Cardiac muscle cell (in vitro differentiated cells and primary cell): ENCODE measurements at places on chromosomes 16 and 17.
A peak's percentile ranks its signal among the peaks of the same experiment; 100 is the strongest.

DNA sequence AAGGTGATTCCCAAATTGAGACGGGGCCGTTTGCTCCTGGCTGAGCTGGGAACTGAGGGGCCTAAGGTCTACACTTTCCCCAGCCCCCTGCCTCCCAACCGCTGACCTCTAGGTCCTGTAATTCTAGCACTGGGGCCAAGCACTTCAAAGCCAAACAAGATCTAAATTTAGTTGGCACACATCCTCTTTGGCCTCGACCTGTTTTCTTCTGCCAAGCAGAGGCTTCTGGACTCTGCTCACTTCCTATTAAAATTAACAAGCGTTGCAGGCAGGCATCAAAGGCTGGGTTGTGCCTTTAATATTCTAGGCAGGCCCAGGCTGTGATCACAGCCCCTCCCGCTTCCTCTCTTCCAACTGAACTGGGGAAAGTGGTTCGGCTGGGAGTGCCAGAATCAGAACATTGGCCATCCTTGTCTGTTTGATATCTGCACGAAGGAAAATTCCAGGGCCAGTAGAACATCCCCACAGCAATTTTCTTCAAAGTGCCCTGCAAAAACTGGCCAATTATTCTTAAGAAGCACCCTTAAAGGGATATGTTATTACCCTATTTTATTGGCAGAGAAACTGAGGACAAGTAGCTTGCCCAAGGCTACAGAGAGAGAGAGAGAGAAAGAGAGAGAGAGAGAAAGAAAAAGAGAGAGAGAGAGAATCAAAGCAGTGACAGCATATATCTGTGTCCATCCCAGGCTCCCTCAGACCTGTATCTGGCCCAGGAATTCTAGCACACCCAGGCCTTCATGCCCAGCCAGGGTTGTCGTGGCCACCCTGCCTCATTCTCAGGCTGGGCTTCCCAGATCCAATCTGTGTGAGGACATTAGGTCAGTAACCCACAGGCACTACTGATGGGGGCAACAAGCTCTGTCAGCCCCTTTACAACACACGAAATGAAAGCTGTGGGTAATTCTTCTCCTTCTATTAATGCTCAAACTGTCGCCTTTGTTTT lies 12.8 kb upstream of the MT4 start:
- peak; percentile 18 for DNase-seq

- DNase-seq, result no peak
Observed at GRCh38 chr16:79932572-79932971, 332.0 kb upstream of the MAF start.

GRCh38 chr16:29007730-29008593 lies 23.1 kb downstream of the LAT start:
- DNase-seq, result peak; percentile 77

DNA sequence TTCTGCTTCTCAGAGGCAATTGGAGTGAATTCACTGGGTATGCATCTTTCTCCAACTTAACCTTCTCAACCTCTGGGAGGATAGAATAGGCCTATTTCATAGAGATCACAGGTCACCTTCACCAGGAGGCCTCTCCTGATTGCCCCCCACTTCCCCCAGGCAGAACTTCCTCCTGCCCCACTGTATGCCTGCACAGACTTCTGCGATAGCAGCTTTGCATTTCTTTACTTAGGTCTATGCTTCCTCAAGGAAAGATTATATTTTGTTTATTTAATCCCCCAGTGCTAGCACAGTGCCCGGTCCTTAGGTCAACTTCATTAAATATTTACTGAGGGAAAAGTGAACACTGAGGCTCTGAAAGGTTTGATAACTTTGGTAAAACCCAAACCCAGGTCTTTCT lies 19.9 kb downstream of the MYO18A start:
- DNase-seq, result no peak

DNA sequence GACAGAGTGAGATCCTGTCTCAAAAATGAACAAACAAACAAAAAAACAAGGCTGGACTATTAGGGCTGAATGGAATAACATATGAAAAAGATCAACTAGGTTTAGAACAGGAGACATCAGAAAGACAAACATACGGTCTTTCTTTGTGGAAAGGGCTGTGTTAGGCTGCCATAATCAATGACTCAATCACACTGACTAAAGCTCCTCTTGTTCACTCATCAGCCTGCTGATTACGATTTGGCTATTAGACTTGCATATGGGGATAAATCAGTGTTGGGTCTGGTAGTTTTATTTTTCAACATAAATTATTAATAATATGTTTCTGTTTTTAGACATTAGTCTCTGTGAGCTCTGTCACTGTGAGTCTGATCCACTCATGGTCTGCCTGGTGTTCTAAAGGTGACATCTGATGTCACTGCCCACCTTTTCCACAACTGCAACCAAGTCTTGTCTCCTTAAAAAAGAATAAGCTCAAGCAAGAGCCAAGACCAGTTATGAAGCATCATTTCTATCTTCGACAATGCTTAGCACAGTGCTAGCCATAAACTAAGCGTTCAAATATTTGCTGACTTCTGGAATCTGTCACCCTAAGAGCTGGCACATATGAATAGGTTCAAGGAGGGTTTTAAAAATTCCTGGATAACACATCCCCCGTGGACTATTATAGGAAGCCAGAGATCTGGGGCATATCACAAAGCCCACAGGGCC lies 10.2 kb downstream of the CFAP20 start:
- DNase-seq, result no peak

DNA sequence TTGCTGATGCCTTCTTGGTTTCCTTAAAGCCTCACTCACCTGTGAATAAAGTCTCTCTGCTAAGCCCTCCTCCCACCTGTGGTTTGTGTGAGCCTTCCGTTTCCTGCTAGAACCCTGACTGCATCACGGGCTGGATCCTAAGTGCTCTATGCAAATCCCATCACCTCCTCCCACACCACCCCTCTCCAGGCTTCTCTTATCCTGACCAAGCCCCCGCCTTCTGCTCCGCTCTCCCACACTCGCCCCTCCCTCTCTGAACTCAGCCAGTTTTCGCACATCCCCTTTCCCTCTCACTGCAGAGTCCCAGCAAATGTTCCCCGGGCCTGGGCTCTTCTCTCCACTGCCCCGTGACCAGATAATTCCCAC lies 51.8 kb downstream of the PIMREG start:
- peak; percentile 44 for DNase-seq

- no peak for DNase-seq
Observed at GRCh38 chr17:78661093-78661770, 84.0 kb upstream of the DNAH17 start.

DNA sequence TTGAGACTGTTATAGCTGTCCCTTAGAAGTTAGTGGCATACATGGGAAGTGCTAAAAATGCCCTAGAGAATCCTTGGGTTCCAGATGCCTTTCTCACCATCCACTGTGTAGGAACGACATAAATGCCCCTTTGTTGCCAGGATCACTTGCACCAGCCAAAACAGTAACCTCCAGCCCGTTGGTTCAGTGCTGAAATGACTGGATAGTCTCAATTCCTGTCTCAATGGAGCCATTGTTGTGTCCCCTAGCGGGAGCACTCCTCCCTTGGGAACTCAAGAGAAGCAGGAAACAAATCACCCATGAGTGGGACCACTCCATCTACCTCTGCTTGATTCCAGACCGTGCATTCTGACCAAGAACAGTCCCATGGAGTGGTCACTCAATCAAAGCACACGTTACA lies 23.1 kb downstream of the MPHOSPH6 start:
- no peak for DNase-seq

GRCh38 chr16:15502041-15502725 lies 67.8 kb downstream of the BMERB1 start:
- DNase-seq, result no peak

- peak; percentile 70 for DNase-seq
Observed at GRCh38 chr16:10514369-10515055, 65.9 kb downstream of the EMP2 start.

- no peak for DNase-seq
Observed at GRCh38 chr16:63185235-63185780, 1149.1 kb upstream of the CDH8 start.

- DNase-seq, result no peak
Observed at GRCh38 chr17:78572239-78573205, 4.7 kb downstream of the DNAH17 start.

GRCh38 chr17:30550512-30551273 lies 73.5 kb downstream of the GOSR1 start:
- peak; percentile 49 for DNase-seq

- DNase-seq, result no peak
Observed at GRCh38 chr17:18950346-18950745, 1.6 kb upstream of the SLC5A10 start.

GRCh38 chr17:65772989-65773388 lies 211.5 kb upstream of the AXIN2 start:
- DNase-seq, result no peak

GRCh38 chr17:2275722-2276121 lies 27.9 kb downstream of the SMG6 start:
- no peak for DNase-seq

GRCh38 chr17:4810696-4811290 lies 3.8 kb downstream of the PLD2 start:
- DNase-seq, result no peak

DNA sequence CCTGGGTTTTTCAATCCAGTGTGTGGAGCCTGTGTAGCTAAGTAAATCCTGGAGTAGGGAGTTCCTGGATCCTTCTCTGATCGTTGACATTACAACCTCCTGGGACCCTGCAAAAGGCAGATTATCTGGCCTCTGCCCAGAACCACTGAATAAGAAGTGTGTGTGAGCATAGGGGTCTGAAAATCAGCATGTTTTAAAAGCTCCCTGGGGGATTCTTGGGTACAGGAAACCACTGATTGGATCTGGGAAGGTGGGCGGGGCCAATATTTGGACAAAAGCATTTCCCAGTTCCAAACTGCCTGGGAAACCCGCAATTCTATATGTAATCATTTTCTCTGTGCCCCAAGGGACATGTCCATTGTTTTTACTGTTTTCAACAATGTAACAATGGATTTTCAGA lies 27.2 kb upstream of the BEAN1 start:
- DNase-seq, result no peak

- no peak for DNase-seq
Observed at GRCh38 chr17:47223007-47223406, 13.9 kb downstream of the MYL4 start.

GRCh38 chr17:61053469-61053868 lies 346.2 kb upstream of the TBX2 start:
- no peak for DNase-seq

- DNase-seq, result peak; percentile 96
Observed at GRCh38 chr16:75251280-75252048, at the start of gene BCAR1. TSS of gene BCAR1 (minus strand) at chr16:75251624. CDS start at chr16:75251482, 142 bp downstream.

DNA sequence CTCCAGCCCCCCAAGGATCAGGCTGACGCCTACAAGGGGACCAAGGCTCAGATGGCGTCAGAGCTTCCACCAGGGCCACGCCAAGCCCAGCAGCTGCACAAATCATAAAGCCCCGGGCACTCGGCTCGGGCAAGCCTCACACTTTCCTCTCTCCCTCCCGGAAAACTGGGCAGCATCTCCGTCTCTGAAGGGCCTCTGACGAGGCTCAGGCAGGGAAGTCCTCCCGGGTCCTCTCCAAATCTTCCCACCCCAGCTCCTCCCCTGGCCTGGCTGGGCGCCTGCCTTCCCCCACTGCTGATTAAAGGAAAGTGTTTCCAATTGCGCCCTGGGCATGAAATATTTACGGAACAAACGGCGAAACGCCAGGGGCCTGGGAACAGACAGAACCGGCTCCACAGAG lies 38.5 kb downstream of the PIEZO1 start:
- no peak for DNase-seq

DNA sequence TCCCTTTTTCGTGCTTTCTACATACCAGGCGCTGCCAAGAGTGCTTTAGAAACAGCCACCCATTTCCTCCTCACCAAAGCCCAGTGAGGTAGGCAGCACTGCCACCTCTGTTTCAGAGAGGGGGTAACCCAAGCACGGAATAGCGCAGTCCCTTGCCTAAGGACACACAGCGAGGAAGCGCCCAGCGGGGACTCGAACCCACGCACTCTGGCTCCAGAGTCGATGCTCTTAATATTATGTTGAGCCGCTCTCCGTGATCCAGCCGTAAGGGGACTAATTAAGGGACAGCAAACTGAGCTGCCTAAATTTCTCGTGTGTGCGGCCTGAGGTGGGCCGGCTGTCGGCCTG lies 497 bp downstream of the CES1 start:
- no peak for DNase-seq

DNA sequence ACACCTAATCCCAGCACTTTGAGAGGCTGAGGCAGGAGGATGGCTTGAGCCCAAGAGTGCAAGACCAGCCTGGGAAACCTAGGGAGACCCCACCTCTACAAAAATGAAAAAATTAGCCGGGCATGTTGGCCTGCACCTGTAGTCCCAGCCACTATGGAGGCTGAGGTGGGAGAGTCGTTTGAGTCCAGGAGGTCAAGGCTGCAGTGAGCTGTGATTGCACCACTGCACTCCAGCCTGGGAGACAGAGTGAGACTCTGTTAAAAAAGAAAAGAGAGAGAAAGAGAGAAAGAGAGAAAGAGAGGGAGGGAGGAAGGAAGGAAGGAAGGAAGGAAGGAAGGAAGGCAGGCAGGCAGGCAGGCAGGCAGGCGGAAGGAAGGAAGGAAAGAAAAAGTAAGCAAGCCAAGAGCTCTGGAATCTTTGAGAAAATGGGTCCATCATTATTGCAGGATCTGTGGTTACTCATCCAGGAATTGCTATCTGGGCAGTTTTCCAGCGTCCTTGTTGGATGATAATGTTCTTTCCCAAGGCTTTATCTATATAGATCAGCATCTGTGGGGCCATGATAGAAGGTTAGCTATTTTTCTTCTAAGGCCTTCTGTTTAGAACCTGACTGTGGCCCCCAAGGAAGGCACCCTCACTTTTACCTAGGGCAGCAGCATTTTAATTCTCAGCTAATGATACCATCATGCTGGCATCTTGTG lies 533.2 kb upstream of the CDH5 start:
- peak; percentile 83 for DNase-seq

- DNase-seq, result no peak
Observed at GRCh38 chr17:75526555-75527270, 1.2 kb downstream of the LLGL2 start.

GRCh38 chr16:87828907-87829621 lies 40.2 kb downstream of the SLC7A5 start:
- no peak for DNase-seq

DNA sequence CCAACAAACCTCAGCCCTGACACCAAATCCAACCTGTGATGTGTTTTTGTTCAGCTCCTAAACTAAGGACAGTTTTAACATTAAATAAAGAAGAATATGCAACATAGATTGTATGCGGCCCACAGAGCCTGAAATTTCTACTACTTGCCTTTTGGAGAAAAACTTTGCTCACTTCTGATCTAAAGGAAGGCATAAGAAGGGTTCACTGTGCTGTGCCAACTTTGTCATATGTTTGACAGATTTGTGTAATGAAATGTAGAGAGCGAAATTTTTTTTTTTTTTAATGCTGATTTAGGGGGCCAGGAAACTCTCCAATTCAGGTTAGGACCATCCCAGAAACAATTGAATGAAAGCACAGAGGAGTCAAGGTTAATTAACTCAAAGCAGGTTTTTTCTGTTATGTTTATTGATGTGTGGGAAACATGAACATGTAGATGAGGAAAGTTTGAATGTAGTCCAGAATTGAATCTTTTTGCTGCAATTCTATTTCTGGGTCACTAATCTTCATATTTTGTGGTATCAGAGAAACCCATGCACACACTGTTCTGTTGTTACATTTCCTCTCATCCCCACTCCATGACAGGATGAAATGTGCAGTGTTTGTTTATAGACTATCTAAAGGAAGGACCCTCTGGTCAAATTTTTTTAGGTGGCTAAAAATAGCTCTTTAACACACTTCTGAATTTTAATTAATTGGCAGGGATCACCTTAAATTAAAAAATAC lies 71.5 kb downstream of the TAOK1 start:
- DNase-seq, result no peak

GRCh38 chr16:24822542-24822941 lies 23.2 kb upstream of the SLC5A11 start:
- DNase-seq, result no peak
